ENCODE measurements at places on chromosomes 1 and 21. TPM values are rescaled to one million over a fixed set of nuclear protein-coding genes. Genes with fewer than 3 reads are reported as not detected.

The GJA8 gene
- total RNA-seq: not detected

GRCh38 chr1:186102547-186103148 lies 272.4 kb downstream of the TPR start:
- DNase-seq: peak; percentile 56

The NECTIN4 gene
- total RNA-seq: not detected

- DNase-seq: peak; percentile 26
Measured at GRCh38 chr21:28632755-28633408, 359.8 kb downstream of the LTN1 start.

DNA sequence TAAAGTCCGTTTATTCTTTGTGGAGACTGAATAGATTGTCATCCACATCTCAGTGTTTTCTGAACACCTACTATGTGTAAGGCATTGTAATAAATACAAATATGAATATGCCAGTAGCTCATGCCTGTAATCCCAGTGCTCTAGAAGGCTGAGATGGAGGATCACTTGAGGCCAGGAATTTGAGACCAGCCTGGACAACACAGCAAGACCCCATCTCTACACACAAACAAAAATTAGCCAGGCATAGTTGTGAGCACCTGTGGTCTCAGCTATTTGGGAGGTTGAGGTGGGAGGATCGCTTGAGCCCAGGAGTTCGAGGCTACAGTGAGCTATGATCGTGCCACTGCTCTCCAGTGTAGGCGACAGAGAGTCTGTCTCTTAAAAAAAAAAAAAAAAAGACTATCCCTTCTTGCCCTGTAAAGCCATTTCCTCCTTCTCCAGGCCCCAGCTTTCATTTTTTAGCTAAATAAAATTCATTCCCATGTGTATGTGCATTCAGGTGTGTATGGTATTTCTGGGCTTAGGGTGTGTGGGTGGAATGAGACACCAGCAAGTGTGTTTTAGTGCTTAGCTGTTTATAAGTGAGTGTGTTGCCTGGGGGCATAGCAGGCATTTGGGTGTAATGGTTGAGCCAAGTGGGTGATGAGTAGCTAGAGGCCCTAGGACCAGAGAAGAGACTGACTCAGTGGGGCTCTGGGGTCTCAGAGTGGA lies 7.8 kb downstream of the CELSR2 start:
- peak; percentile 82 for DNase-seq

- no peak for DNase-seq
Measured at GRCh38 chr1:90753556-90753955, 36.5 kb upstream of the BARHL2 start.

DNA sequence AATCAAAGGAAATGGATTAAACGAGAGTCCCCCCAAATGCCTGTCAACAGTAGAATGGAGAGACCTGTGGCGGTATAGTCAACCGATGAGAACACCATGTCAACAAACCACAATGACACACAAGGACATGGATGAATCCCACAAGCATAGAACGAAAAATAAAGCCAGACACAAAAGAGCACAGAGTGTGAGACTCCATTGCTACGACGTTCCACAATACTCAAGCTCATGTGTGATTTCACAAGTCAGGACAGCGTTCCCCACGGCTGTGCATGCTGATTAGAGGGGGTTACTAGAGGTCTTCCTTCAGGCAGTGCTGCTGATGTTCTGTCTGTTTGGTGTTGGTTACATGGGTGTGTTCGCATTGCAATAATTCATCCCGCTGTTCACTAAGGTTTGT lies 5.8 kb upstream of the PLA2G2D start:
- no peak for DNase-seq

DNA sequence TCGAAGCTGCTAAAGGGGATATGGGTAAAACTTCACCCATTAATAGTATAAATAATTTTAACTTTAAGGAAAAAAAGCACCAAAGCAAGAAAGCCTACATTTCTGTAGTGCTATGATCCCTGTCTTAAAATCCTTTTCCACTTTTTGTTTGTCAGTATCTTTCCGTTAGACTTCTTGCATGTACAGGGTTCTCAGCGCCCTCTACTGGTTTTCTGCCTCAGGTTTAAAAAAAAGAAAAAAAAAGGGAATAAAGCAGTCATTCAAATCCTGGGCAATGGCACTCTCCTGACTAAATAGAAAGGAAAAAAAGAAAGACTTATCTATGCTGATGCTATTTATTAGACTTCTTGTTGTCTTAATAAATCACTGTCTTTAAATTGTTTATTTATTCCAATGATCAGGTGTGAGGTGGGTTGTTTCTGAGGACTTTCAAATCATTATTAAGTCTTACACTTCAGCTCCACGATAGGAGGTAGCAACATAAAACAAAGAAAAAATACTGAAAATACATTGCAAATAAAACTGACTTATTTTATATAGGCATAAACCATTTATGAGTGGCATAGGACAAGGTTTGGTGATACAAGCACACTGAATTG lies 475.4 kb upstream of the NR5A2 start:
- DNase-seq: peak; percentile 38

DNA sequence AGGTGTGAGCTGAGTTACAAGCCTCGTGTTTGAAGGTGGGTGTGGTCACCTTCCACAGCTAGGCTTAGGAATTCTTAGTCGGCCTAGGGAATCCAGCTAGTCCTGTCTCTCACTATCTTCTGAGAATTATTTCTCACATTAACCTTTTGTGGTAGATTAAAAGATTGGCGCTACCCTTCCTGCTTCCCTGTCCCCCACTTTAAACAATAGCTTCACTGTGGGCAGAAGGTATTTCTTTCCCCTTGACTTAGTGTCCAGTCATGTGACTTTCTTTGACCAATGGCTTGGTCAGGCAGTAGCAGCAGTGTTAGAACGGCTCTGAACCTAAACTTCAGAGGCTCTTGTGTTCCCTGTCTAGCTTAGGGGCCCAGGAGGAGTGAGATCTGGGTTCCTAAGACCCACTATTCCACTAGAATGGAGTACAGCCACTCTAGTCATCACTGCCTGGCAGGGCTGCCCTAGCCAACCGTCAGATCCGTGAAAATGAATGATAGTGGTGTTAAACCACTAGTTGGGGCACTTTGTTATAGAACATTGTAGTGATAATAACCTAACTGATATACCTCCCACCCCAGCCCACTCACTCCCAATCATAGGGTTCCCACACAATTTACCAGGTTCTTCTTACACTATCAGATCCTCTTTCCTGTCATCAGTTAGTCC lies 13.9 kb upstream of the C1orf141 start:
- DNase-seq: no peak
